ENCODE measurements at places on chromosomes 1 and 21. TPM values are rescaled to one million over a fixed set of nuclear protein-coding genes. Genes with fewer than 3 reads are reported as not detected.

The EDARADD gene
- total RNA-seq: 11.8 TPM

The HFM1 gene
- 12.1 TPM for total RNA-seq

The GJA4 gene
- 11.0 TPM for total RNA-seq

The ODR4 gene
- total RNA-seq: 30.0 TPM

The LCE6A gene
- total RNA-seq: not detected

The ITLN2 gene
- not detected for total RNA-seq

The NES gene
- 4.3 TPM for total RNA-seq

The TNFSF4 gene
- 0.49 TPM for total RNA-seq

The GRIK1 gene
- 0.29 TPM for total RNA-seq

The ARHGEF16 gene
- 20.7 TPM for total RNA-seq

The TLCD4 gene
- total RNA-seq: 26.3 TPM

The SELENOF gene
- 299 TPM for total RNA-seq

The WNT2B gene
- 1.3 TPM for total RNA-seq

The TIE1 gene
- total RNA-seq: 39.1 TPM

The TMEM222 gene
- 37.3 TPM for total RNA-seq

The FAM72C gene
- total RNA-seq: not detected

The DNAJC28 gene
- 12.3 TPM for total RNA-seq

The KRTAP10-8 gene
- total RNA-seq: not detected

The CTTNBP2NL gene
- total RNA-seq: 11.8 TPM

The RAB42 gene
- 2.2 TPM for total RNA-seq

The LRRC8D gene
- 31.6 TPM for total RNA-seq

The SLC1A7 gene
- total RNA-seq: not detected

The SLAMF9 gene
- not detected for total RNA-seq

The MFSD2A gene
- total RNA-seq: 8.9 TPM

The DLGAP3 gene
- total RNA-seq: not detected

The TATDN3 gene
- 19.7 TPM for total RNA-seq

The NSL1 gene
- total RNA-seq: 47.5 TPM

The MACO1 gene
- total RNA-seq: 31.0 TPM

The SLC22A15 gene
- total RNA-seq: 5.4 TPM

The S100A8 gene
- 2.8 TPM for total RNA-seq

The MNDA gene
- 2.0 TPM for total RNA-seq

The CCDC190 gene
- not detected for total RNA-seq

The CLIC6 gene
- total RNA-seq: 4.9 TPM

The KCNH1 gene
- total RNA-seq: 1.3 TPM

The CR1L gene
- total RNA-seq: 0.22 TPM

The COP1 gene
- 87.3 TPM for total RNA-seq

The OR2L8 gene
- 1.0 TPM for total RNA-seq

The IL22RA1 gene
- total RNA-seq: not detected

The UBE2Q1 gene
- total RNA-seq: 28.5 TPM

The HSD3B1 gene
- not detected for total RNA-seq

The PBX1 gene
- 81.2 TPM for total RNA-seq

The ACTL8 gene
- not detected for total RNA-seq

The SKI gene
- 31.4 TPM for total RNA-seq

The TFAP2E gene
- 0.81 TPM for total RNA-seq

The TFF3 gene
- total RNA-seq: 294 TPM

The ASAP3 gene
- 69.3 TPM for total RNA-seq

The CCDC30 gene
- total RNA-seq: 56.7 TPM

The FAM72D gene
- 0.22 TPM for total RNA-seq

The SZT2 gene
- total RNA-seq: 107 TPM

Data from thyroid gland (tissue), 4 donors.